Spinal cord (tissue), 10 donors: ENCODE measurements at places on chromosomes 4 and X.

DNA sequence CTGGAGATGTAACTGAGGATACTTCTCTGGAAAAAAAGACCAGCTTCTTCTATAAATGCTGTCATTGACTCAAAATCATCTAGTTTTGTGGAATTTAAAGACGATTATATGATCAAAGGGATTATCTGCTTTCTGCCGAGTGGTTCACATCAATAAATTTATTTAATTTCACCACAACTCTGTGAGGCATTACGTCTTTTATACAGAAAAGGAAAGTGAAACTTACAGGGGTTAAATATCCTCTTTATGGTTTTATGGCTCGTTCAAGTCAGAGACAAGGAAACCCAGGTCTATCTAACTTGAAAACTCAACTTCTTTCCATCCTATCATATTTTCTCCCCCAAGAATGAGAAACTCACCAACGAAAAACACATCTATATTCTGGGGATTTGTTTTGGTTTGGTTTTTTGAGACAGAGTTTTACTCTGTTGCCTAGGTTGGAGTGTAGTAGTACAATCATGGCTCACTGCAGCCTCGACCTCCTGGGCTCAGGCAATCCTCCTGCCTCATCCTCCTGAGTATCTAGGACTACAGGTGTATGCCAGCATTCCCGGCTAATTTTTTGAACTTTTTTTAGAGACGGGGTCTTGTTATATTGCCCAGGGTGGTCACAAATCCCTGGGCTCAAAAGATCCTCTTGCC, 377.9 kb upstream of the EMCN start:
- no peak for DNase-seq
- no peaks in the 10 kb centered on the region for H3K4me1 ChIP-seq
- no peak overlapping the region for H3K4me3 ChIP-seq
- no peak overlapping the region for H3K27ac ChIP-seq

GRCh38 chr4:13455411-13455810, 28.7 kb downstream of the RAB28 start:
- no peak overlapping the region for H3K4me3 ChIP-seq
- no peak overlapping the region for H3K27ac ChIP-seq
- DNase-seq: no peak
- peaks cover 11% of the 10 kb centered on the region for H3K36me3 ChIP-seq
- no peaks in the 10 kb centered on the region for H3K27me3 ChIP-seq
- H3K4me1 ChIP-seq: no peaks in the 10 kb centered on the region

GRCh38 chrX:36609616-36610585, 398.3 kb upstream of the FAM47C start:
- no peaks in the 10 kb centered on the region for H3K4me1 ChIP-seq

DNA sequence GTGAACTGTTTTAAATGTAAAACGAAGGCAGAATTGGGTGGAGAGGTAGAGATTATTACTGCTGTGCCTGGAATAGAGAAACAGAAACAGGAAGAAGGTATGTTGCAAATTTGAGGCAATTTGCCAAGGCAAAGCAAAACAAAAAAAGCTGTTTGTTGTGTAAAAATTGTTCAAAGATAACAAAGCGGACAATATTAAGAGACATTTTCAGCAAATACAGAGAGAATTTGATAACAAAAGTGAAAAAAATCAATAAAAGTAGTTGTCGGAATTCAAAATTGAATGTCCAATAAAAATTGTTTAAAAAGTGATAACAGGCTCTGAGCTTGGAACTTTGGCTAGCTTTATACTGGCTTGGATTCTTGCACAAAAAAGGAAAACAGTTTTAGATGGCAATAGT, 14.4 kb upstream of the SMS start:
- H3K4me1 ChIP-seq: no peaks in the 10 kb centered on the region
- no peak overlapping the region for H3K4me3 ChIP-seq

GRCh38 chrX:39652336-39652735, 445.4 kb downstream of the BCOR start:
- H3K4me3 ChIP-seq: no peak overlapping the region
- H3K27ac ChIP-seq: no peak overlapping the region
- H3K36me3 ChIP-seq: no peaks in the 10 kb centered on the region
- no peak for DNase-seq

GRCh38 chrX:49230500-49231232, 2.5 kb downstream of the CACNA1F start:
- no peak for DNase-seq
- no peaks in the 10 kb centered on the region for H3K36me3 ChIP-seq
- H3K27ac ChIP-seq: no peak overlapping the region
- peaks cover 17% of the 10 kb centered on the region for H3K4me1 ChIP-seq

DNA sequence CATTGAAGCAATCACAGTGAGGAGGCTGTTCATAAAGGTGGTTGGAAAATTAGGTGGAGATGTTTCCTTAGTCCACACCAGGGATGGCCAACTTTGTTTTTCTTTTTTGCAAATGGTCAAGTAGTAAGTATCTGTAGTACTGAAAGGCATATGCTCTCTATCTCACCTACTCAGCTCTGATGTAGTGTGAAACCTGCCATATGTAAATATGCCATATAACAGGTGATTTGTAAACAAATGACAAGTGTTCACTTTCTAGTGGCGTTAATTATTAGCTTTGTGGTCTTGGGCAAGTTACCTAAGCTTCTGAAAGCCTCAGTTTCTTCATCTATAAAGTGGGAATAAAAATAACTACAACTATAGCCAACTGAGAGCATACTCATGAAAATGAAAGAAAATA, 421.4 kb upstream of the LCORL start:
- DNase-seq: no peak
- no peak overlapping the region for H3K4me3 ChIP-seq

DNA sequence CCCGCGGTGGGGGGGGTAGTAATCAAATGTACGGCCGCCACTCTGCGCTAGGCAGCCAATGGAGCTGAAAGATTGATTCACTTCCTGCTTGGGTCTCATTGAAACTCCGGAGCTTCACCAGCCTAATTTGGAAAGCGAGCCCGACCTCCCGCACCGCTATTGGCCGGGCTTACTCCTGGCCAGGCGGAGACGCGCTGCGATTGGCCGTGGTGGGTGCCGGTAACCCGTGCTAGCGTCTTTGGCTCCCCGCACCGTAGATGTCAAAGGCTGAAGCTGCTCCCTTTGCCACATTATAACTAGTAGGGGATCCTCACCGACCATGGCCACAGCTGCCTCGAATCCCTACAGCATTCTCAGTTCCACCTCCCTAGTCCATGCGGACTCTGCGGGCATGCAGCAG, at the start of gene POU3F4:
TSS of gene POU3F4 (plus strand) at position 285 of the 400 bp plus-strand sequence. CDS start at position 320, 35 bp downstream.
- H3K27me3 ChIP-seq: peaks cover 43% of the 10 kb centered on the region
- H3K36me3 ChIP-seq: no peaks in the 10 kb centered on the region

DNA sequence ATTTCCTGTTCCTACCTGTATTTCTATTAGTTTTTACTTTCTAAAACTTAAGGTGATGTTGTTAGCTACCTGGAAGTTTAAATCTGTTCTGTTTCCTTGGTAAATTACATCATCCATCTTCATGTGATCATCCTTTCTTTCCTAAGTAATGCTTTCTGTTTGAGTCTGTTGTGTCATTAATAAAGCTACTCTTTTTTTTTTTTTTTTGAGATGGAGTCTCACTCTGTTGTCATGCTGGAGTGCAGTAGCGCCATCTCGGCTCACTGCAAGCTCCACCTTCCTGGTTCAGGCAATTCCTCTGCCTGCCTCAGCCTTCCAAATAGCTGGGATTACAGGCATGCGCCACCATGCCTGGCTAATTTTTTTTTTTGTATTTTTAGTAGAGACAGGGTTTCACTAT, 73.3 kb downstream of the FIP1L1 start:
- peaks cover 9% of the 10 kb centered on the region for H3K36me3 ChIP-seq
- H3K4me3 ChIP-seq: no peak overlapping the region
- no peak overlapping the region for H3K27ac ChIP-seq
- DNase-seq: no peak
- H3K4me1 ChIP-seq: no peaks in the 10 kb centered on the region

DNA sequence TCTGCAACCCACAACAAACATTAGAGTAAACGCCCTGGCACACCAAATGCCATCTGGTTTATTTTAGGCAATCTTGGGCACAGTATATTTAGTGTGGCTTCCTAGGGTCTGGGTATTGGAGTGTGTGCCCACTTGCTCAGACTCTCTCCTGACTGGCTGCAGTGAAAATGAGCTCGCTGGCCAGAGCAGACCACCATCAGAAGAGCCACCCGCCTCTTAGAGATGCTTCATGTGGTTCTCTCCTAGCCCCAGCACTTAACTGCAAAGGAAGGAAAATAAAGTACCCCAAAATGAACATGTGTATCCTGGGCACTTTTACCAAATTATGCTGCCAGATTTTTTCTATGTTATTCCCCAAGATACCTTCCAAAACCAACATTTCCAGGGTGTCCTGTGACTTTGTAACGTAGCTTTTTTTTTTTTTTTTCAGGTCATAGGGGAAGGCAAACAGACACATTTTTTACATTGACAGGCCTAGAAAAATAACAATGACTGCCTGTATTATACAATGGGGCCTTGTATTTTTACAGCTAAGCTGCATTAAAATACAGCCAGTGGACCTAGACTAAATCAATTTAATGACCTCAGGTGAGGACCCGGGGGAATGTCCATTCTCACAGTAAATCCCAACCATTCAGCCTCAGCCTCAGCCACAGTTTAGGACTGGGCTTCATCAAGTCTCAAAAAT, 193.7 kb downstream of the RASL11B start:
- DNase-seq: no peak
- H3K4me1 ChIP-seq: peaks cover 2% of the 10 kb centered on the region
- no peak overlapping the region for H3K4me3 ChIP-seq
- no peaks in the 10 kb centered on the region for H3K36me3 ChIP-seq
- no peaks in the 10 kb centered on the region for H3K27me3 ChIP-seq

DNA sequence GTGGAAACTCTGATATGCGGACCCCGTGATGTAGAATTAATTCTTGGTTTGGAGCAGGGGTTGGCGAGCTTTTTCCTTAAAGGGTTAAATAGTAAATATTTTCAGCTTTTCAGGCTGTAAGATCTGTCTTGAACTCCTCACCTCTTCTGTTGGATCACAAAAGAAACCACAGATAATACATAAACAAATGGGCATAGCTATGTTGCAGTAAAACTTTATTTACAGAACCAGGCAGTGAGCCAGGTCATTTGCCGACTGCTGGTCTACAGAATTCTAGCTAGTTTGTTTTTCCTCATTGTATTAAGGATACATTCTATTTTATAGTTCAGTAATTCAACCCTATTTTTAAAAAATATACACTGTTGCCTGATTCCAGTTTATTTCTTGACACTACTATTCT, 116.6 kb downstream of the PAPSS1 start:
- H3K36me3 ChIP-seq: no peaks in the 10 kb centered on the region
- no peaks in the 10 kb centered on the region for H3K27me3 ChIP-seq
- no peak overlapping the region for H3K27ac ChIP-seq

DNA sequence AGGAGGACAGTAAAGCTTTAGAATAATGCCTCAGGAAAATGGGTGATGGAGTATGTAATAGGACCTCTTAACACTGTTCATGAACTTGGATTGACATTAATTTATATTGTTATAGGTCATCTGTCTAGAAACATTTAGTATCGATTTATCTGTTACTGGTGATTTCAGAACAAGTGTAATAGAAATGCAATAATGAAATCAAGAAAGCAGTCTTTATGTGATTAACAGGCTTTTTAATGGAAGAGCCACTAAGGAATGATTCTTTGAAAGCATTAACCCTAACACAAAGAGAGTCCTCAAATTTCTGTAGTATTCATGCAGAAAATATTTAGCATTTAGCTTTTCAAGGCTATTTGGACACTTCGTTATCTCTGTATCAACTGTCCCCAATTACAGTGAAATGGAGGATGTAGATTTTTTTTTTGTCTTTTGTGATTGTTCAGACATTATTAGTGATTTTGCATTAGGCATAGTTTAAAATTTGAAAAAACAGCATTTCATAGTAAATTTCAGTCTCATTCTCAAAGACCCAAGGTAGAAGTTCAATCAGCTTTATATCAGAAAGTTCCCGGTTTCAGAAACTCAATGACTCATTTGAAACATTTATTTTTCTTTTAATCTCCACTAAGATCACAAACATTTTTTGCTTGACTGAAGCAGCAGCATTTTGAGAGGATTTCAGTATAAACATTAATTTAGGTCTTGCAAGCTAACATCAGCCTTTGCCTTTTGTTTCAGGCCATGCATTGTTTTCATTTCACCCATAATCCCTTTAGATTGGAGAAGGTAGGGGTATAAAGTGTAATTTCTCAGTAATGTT, 56.3 kb downstream of the AGTR2 start:
- no peaks in the 10 kb centered on the region for H3K4me1 ChIP-seq
- H3K36me3 ChIP-seq: no peaks in the 10 kb centered on the region
- no peak overlapping the region for H3K4me3 ChIP-seq
- no peaks in the 10 kb centered on the region for H3K27me3 ChIP-seq
- H3K27ac ChIP-seq: no peak overlapping the region
- DNase-seq: no peak

- H3K4me1 ChIP-seq: no peaks in the 10 kb centered on the region
- H3K4me3 ChIP-seq: no peak overlapping the region
- H3K27me3 ChIP-seq: no peaks in the 10 kb centered on the region
These were observed 248.0 kb upstream of the SFRP2 start for GRCh38 chr4:154036856-154037255.

DNA sequence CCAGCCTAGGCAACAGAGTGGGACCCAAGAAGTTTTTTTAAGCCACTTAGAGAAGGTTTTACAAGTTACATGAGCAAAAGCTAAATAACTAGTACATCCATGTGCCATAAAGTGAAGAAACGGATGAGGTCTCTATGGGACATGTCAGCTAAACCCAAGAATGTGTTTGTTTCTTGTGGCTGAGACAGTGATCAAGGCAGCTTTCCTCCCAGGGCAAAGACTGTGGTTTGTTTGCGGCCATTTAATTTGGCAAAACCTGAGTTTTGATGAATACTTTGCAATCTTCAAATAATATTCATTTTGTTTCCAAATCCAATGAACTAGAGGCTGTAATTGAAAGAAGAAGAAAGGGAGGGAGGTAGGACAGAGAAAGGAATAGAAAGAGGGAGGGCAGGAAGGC, 44.9 kb upstream of the SLC2A9 start:
- H3K27me3 ChIP-seq: no peaks in the 10 kb centered on the region
- no peak overlapping the region for H3K4me3 ChIP-seq
- H3K36me3 ChIP-seq: peaks cover 8% of the 10 kb centered on the region

DNA sequence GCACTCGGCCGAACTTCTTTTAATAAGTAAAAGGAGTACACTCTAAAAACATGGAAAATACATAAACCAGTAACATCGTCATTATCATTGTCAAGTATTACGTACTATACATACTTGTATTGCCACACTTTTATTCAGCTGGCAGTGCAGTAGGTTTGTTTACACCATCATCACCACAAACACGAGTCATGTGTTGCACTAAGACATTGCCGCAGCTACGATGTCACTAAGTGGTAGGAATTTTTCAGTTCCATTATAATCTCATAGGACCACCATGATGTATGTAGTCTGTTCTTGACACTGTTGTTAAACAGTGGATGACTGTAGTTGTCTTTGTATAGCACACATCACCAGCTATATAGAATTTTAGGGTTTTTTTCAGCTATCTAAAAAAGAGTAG, 48.0 kb upstream of the TMEM131L start:
- no peaks in the 10 kb centered on the region for H3K36me3 ChIP-seq
- H3K27ac ChIP-seq: no peak overlapping the region
- DNase-seq: no peak
- H3K27me3 ChIP-seq: no peaks in the 10 kb centered on the region
- H3K4me1 ChIP-seq: no peaks in the 10 kb centered on the region
- H3K4me3 ChIP-seq: no peak overlapping the region
